Lower leg skin (tissue), 4 donors: ENCODE measurements at places on chromosomes 2 and 18. TPM values are rescaled to one million over a fixed set of nuclear protein-coding genes. Genes with fewer than 3 reads are reported as not detected.

TDRD15 gene
- total RNA-seq, result not detected

NEU2 gene
- total RNA-seq, result 1.3 TPM

ERICH2 gene
- not detected for total RNA-seq

HOXD11 gene
- not detected for total RNA-seq

CRYGD gene
- not detected for total RNA-seq
